ENCODE measurements at places on chromosomes 13 and 19.

DNA sequence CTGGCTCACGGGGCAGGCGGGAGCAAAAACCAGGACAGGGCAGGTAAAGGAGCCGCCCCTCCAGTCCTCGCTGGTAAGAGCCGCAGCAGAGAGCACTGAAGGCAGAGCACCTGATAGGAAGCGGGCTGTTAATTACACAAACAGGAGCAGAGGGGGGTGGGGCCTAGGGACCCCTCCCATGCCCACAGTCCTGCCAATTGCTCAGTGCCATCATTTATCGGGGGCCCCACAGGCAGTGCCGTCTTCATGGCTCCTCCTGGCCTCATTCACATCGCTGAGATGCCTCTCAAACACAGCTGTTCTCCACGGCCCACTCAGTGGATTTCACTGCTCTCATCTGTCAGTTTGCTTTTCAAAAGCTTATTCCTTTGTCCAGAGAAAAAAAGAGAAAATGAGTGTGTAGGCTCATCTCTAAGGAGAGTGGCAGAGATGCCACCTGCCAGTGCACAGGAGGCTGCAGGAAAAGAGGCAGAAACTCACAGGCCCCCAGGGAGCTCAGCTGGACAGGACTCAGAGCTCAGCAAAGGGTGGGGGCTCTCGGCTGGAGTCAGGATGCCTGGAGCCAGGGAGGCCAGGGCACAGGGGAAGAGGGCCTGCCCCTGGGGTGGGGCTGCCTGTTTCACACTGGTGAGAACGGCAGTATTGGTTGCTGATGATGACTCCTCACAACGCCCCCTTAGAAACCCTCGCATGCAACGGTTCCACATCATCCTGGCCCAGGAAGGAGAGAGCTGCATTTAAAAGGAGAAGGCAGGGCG lies 174.6 kb downstream of the COL4A1 start:
- peak; percentile 51 for DNase-seq

DNA sequence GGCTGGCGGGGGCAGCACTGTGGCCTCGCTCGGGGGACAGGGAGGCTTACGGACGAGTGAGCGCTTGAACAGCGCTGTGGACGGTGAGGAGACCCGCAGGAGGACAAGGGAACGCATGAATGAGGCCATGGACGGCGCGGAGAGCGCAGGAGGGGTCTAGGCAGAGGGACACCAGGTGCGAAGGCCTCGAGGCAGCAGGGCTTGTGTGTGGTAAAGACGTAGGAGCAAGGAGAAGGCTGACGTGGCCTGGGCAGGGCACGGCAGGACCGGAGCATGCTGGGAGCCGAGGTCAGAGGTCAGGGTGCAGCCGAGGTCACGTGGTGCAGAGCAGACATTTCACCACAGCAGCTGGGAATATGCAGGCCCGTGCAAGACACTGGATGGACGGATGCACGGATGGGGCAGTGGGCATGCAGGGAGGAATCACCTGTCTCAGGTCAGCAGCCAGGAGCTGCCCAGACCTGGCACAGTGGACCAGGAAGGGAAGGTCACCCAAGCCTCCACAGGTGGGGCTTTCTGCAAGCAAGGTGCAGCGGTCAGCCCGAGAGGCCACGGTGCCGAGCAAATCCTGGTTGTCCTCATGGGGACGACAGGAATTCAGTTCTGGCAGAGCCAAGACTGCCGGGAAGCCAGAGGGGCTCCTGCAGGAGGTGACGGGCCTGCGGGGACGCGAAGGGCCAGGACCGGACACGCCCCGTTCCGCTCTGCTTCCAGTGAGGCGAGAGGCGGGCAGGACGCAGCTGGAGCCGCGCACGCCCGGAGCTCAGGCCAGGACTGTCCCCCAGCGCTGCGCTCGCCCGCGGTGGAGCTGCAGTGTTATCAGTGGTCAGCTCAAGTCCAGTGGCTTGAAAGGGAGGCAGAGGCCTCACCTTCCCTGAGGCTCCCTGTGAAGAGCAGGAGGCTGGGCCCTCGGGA lies 72.2 kb downstream of the RASA3 start:
- DNase-seq, result no peak

DNA sequence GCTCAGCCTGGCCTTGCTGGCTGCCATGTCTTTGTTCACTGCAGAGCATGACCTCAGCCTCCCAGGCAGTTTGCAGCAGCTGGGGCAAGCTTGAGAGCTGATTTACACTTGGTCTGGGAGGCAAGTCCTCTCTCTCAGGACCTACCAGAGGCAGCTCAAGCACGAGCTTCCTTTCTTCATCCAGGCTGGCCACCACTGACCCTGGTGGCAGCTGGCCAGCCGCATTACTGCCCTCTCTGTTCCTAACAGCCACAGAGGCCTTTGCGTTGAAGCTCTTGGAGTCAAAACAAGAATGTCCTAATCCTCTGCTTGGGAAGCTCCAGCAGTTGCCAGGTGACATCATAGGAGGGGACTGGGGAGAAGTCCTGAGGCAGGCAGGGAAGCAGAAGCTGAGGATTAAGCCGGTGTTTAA lies 85.7 kb downstream of the NUFIP1 start:
- DNase-seq, result peak; percentile 58

DNA sequence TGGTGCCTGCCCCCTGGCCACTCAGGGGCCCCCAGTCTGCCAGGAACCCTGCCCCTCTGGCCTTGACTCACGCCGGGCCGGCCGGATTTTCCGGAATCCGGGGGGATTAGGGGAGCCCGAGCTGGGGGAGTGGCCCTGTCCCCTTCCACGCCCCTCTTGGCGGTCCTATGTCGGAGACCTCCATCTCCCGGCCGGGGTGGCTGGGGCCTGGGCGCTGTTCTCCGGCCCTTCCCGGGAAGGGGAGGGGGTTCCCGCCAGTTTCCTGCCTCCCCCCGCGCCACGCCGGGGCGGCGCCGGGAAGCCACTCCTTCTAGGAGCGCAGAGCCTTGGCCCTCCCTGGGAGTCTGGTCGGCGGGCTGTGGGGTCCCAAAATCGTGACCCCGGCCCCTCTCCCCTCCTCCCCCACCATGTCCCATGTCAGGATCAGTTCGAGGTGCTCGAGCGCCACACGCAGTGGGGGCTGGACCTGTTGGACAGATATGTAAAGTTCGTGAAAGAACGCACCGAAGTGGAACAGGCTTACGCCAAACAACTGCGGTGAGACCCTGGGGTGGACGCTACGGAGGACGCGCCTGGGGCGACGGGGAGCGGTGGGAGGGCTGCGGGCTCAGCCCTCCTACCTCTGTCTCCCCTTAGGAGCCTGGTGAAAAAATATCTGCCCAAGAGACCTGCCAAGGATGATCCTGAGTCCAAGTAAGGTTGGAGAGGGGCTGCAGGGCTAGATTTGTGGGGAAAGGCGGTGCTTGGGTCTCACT lies 1.3 kb downstream of the TRIP10 start:
- DNase-seq, result peak; percentile 84

DNA sequence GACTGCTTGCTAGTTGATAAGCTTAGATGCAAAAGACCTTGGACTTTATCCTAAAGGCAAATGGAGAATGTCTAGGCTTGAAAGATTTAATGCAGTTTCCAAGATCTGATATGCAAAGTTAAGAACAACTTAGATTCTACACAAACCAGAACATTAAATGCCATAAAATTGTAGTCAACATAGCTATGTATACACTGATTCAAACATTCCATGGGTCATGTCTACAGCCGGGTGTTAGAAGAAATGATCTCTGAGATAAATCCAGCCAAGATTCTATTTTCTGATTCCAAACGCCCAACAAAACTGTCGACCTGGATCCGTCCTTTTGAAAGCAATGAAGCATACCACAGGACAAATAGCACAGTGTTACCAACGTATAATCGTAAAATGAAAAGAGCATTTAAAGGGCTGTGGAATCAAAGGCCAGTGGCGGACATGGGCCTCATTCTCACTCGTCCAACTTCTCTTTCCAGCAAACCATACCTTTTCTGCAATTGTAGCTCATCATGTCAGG lies 52.7 kb downstream of the KCTD12 start:
- DNase-seq, result no peak

DNA sequence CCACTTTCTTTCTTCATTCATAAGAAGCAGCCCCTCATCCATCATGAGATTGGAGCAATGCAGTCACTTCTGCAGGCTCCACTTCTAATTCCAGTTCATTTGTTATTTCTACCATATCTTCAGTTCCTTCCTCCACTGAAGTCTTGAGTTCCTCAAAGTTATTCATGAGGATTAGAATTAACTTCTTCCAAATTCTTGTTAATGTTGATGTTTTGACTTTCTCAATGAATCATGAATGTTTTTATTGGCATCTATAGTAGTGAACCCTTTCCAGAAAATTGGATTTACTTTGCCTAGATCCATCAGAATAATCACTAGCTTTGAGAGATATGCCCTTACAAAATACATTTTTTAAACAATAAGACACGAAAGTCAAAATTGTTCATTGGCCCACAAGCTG lies 2567.7 kb upstream of the PCDH20 start:
- DNase-seq, result no peak

DNA sequence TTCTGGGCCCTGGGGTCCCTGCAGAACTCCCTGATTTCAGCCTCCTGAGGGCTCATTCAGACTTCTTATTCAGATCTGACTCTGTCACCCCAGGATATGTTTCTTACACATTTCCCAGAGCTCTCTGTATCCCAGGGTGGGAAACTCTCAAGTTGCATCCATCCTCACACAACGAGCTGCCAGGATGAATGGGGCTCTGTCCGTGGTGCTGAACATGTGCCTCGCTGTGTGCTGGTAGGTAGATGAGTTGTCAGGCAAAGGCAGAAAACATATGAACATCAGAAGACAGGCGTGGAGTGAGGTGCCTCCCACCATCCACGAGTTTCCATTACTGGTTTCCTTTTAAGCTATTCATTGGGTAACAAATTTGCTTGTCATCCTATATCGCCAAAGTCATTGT lies 11.4 kb upstream of the IGFL1 start:
- DNase-seq, result peak; percentile 76

DNA sequence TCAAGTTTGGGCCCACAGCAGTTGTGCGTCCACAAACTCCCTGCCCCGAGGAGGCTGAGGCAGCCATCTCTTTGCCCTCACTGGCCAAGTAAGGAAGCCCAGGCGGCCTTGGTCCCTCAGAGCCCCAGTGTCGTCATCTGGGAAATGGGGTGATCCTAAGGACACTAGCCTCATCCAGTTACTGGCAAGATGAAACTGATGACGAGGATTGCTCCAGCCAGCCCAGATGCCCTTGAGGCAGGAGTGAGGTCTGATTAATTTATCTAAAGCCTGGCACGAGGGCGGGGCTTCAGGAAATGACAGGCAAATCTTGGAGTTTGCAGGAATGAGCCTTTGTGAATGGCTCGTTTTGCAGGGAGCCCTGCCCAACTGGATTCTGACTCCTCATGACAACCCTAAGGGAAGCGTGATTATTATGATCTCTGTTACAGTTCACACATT lies 5.6 kb downstream of the LIPE start:
- DNase-seq, result no peak

DNA sequence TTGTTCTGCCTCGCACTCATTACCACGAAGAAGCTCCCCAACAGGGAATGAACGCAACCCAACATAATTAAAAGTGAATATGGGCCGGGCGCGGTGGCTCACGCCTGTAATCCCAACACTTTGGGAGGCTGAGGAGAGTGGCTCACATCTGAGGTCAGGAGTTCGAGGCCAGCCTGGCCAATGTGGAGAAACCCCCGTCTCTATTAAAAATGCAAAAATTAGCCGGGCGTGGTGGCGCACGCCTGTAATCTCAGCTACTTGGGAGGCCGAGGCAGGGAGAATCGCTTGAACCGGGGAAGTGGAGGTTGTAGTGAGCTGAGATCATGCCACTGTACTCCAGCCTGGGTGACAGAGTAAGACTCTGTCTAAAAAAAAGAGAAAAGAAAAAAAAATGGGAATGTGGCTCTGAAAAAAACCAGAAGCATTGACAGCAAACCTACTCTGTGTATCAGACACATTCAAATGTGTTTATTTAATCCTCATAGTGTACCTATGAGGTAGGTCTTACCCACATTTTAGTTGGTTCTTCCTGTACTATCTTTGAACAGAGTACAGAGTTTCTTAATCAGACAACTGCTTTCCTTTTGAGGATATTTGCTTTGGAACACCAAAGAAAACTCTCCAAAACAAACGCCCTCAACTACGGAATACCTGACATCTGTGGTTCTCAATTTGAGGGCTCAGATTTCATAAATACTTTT lies 70.0 kb downstream of the NUFIP1 start:
- DNase-seq, result no peak

DNA sequence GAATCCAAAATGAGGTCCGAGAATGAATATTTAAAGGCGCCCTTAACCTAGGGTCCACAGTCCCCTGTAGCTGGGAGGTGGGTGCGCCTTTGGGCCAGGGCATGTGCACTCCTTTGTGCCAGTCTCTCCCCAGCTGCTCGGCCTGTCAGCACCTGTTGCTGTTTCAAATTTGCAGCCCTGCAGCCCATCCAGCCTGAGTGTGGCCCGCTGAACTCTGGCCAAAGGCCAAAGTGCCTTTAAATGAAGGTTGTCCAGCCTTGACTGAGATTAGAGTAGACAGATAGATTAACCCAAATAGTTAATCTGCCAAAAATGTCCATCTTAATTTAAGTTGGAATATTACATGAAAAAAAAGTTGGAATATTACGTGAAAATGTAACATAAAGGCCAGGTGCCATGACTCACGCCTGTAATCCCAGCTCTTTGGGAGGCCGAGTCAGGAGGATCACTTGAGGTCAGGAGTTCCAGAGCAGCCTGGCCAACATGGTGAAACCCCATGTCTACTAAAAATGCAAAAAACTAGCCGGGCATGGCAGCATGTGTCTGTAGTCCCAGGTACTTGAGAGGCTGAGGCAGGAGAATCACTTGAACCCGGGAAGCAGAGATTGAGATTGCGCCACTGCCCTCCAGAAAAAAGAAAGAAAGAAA lies 25.3 kb downstream of the TPT1 start:
- no peak for DNase-seq

DNA sequence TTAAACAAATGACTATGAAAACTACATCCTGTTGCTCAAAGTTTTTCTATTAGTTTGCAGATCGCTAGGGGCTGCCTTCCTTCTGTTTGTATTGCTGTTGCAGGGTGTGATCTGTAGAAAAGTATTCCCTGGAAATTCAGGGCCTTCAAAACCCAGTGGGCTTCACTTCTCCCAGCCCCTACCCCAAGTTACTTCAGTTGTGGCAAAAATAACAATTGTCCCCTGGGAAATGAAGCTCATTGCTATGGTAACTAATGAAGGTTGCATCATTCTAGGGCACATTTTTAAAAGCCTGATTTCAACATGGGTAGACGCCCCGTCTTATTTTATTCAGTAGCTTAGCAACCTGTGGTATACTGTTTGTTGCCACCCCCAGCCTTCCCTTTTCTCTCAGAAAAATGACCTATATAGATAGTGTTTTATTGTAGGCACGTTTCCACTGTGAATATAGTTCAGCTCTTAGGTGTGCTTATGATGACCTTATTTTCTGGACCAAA lies 60.9 kb downstream of the WDFY2 start:
- DNase-seq, result no peak

GRCh38 chr19:18637673-18638630 lies 1.1 kb downstream of the KLHL26 start:
- DNase-seq, result no peak

All from ecto neural progenitor cell (in vitro differentiated cells).